ENCODE measurements at places on chromosomes 7 and 10.

GRCh38 chr10:59934701-59935100, 28.3 kb upstream of the CCDC6 start:
- DNase-seq: no peak

DNA sequence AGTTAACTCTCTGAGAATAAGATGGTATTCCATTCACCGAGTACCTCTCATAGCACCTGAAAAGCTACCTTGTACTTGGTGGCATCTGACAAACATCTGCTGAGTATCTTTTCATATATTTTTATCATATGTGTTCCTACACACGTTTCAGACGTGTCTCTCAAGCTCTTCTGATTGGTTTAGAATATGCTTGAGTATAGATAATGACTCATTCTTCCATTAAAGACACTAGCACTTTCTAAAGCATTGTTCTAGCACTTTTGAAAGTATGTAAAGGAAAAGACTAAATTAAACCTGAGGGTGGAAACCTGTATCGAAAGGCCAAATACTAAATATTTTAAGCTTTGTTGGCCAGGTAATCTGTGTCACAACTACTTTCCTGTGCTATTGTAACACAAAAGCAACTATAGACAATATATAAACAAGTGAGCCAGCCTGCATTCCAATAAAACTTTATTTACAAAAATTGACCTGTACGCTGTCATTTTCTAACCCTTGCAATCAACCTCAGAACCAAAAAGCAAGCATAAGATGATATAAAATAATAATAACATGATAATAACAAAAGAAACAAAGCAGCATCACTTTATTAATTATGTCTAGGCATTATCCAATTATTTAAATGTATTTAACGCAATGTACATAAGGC, 95.3 kb downstream of the DGKI start:
- no peak for DNase-seq

- DNase-seq: no peak
Measured at GRCh38 chr7:82965088-82966036, 197.3 kb downstream of the PCLO start.

GRCh38 chr10:133180192-133180964, 20.4 kb downstream of the KNDC1 start:
- no peak for DNase-seq

Measured in sciatic nerve (tissue), 2 donors.